ENCODE measurements at places on chromosomes 7 and 10.

DNA sequence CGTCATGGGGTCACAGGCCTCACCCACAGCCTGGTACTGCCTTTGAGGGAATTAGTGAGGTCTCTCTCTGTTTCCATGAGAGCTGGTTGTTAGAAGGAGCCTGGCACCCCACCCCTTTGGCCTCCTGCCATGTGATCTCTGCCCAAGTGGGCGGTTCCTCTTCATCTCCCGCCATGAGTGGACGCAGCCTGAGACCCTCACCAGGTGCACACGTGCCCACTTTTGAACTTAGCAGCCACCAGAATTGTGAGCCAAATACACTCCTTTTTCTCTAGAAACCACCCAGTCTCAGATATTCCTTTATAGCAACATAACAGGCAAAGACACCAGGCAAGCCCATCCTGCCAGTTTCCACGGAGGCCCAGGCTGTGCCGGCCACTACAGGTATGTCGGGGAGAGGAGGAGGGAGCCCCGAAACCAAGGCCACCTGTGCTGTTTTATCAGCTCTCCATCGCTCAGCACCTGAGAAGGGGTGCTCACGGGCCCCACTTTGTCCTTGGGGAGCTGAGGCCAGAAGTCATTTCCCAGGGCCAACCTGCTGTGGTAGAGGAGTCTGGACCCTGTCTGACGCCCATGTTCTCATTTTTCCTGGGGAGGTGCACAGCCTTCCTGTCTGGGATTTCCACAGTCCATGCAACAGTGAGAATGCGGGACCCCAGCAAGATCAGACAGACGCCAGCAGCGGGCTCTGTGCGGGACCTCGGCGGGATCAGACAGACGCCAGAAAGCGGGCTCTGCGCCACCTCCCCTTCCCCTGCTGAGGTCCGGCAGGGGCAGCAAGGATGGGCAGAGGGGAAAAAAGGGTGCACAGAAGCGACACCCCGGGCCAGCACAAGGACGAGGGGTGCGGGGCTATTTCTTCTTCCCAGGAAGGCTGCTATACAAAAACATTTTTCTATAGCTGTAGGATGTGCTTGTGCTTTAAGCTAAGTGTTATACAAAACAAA is 220.5 kb downstream of the ELFN1 start:
- no peak for DNase-seq

DNA sequence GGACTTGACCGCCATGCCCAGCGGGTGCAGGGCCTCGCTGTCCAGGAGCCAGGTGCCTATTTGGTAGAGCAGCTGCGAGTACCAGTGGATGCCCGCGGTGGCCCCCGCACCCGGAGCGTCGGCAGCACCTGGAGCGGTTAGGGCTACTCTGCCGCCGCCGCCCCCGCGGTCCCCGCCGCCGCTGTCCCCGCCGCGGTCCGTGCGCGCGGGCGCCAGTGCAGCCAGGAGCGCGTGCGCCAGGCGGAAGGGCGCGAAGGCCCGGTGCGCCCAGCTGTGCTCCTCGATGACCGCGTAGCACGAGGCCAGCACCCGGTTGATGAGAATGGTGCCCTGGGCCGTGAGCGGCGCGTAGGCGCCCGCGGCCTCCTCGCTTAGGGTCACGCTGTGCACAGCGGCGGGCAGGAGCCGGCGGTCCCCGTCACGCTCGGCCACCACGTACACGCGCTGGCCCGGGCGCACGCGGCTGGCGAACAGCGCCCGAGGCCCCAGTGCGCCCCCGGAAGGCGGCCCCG is 9.3 kb downstream of the SHH start:
- DNase-seq, result no peak

DNA sequence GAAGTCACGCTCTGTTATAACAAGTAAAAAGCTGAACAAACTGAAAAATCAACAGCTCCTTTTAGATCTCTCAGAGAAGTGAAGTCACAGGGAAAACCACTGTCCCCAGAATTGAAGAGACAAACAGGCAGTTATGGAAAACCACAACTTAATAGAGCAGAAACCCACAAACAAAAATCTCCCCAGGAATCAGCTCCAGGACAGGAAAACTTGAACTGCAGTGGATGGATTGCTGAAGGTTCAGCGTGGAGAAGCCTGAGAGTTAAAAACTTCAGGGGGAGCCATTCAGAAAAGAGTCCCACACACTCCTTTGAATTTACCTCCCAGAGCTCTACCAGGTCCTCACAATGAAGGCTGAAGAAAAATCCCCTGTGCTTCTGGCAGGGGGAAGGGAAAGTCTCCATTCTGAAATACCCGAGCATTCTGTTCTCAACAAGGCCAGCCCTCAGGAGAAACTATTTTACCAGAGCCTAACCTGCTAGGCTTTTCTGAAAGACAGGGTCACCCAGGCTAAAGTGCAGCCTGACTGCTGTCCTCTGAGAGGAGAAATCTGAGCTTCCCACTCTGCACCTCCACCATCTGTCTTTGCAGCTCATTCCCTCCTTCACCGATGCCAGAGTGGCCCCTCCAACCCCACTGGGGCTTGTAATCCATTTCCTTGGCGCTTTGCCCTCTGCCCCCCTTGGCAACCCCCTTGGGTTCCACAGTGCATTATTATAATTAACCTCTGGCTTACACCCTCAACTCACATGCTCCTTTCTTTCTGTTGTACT is 65.0 kb upstream of the CCNY start:
- peak; percentile 15 for DNase-seq

DNA sequence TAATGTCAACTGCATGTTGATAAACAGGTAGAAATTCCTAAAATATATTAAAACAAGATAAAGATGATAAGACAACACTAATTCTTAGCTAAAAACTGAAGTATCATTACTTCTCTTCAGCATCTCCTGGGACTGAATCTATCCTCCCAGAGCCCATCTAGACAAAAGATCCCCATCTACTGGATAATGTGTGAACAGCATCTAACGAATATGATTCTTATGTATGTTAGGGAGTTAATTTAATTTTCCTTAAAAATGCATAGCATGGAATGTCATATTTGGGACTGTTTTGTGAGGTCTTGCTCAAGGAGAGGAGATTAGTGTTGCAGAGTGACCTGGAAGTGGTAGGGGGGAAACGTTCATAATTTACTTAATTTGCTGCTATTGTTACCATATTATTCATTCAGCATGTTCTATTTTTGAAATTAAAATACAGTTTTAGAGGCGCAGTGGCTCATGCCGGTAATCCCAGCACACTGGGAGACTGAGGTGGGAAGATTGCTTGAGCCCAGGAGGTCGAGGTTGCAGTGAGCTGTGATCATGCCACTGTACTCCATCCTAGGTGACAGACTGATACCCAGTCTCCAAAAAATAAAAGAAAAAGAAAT is 305.1 kb upstream of the CSTF2T start:
- peak; percentile 50 for DNase-seq

GRCh38 chr10:44932517-44933450 is 21.6 kb downstream of the TMEM72 start:
- peak; percentile 81 for DNase-seq

GRCh38 chr10:78761311-78761781 is 307.4 kb upstream of the ZMIZ1 start:
- no peak for DNase-seq

GRCh38 chr7:13262929-13263530 is 575.6 kb downstream of the ARL4A start:
- DNase-seq, result peak; percentile 38

DNA sequence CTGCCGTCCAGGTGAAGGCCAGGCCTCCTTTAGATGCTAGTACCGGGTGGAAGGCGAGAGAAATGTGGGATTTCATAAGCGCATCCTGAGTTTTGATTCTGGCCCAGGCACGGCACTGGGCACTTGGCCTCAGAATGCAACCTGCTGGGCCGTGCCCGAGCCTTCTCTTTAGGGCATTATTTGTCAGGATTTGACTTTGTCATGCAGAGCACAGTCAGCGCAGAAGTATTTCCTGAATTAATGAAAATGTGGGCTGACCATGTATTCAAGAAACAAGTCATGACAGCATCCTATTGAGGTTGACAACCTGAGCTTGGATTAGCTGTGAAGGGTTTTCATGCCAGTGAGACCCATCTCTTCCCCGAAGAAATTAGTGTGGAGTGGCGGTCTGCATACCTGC is 34.4 kb downstream of the RCC1L start:
- DNase-seq, result peak; percentile 48

- DNase-seq, result peak; percentile 26
These were observed 141.3 kb upstream of the TNRC18 start for GRCh38 chr7:5564894-5565293.

DNA sequence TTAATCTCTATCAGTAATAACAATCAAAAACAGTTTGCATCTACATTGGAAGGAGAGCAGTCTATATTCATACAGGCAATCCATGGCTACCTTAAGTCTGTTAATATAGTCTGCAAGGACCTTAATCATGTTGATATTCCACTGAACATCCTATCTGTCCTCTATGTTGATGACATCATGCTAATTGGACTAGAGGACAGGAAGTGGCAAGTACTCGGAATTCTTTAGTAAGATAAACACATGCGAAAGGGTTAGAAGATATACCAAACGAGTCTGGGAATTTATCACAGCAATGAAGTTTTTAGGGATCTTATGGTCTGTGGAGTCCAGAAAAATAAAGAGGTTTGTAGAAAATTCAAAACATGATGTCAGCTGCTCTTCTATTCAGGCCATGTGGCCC is 11.3 kb upstream of the SAMD9L start:
- peak; percentile 79 for DNase-seq

DNA sequence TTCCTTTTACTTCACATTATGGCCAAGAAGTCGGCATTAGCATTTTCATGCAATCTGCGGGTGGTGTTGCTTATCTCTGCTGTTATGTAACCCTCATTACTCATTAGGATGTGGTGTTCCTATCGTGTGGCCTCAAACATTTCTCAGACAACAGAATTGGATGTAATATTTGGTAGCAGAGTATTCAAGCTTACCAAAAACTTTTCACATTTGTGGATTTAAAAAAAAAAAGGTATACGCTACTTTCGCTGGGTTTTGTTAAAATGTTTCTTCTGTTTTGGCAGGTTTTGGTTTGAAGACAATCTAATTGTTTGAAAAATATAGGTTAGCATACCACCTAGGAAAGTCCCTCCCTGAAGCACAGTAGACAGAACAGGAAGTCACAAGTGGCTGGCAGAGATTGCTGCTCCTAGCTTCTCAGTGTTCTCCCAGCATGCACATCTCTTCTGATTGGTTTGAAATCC is 128.8 kb downstream of the GATA3 start:
- DNase-seq, result no peak
